ENCODE measurements at places on chromosomes 3 and 15. TPM values are rescaled to one million over a fixed set of nuclear protein-coding genes. Genes with fewer than 3 reads are reported as not detected.

- DNase-seq = no peak
These were observed 61.9 kb downstream of the ANO10 start for GRCh38 chr3:43559961-43560360.

DNA sequence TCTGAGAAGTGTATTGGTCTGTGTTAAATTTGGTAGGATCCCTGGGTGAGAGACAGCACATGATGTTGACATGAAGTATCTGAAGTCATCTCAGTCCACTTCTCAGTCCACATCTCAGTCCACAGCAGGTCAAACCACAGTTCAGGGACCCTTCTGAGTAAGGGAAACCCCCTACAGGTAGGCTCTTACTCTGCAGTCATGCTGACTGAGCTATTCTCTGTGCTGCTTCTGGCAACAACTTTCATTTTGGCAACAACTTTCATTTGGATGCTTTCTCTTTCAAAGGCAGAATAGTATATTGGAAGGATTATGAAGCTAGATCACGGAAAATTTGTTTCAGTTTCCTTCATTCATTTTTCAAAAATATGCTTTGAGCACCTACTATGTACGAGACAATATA, 178.2 kb upstream of the GOLIM4 start:
- peak; percentile 14 for DNase-seq

Gene SEMA3F
- 9.1 TPM for total RNA-seq

DNA sequence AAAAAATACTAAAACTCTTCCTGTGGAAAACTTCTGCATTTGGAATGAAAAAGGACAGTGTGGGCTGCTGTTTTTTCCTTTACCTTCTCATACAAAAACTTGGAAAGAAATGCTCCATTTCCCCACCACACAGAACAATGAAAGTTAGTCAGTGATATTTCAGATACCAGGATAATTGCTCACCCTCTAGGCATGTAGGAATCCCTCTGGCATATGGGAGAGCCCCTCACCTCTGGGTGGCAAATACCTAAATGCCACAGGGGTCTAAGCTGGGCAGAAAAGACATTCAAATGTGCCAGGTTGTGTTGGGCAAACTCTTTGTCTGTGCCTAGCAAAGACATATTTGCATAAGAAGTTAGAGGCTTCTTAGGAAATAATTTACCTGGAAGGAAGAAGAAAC, 560.3 kb upstream of the NR2F2 start:
- no peak for DNase-seq

Gene RNU5B-1
- 283 TPM for total RNA-seq
